ENCODE measurements at places on chromosomes 5 and 9. TPM values are rescaled to one million over a fixed set of nuclear protein-coding genes. Genes with fewer than 3 reads are reported as not detected.

GRCh38 chr9:1202512-1203280, 152.5 kb downstream of the DMRT2 start:
- DNase-seq: no peak

The FAM200C gene
- 1.2 TPM for total RNA-seq

DNA sequence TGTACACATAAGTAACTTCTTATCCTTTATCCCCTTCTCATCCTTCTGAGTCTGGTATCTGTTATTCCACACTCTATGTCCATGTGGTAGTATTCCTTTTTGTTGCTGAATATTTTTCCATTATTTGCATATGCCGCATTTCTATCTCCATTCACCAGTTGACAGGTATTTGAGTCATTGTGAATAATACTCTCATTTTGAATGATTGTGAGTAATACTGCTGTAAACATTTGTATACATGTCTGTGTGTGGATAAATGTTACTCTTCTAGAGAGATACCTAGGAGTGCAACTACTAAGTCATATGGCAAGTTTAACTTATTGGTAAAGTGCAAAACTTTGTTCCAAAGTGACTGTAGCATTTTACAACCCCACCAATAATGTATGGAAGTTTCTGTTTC, 15.6 kb downstream of the RIC1 start:
- no peak for DNase-seq

The TTC23L gene
- total RNA-seq: 1.5 TPM

DNA sequence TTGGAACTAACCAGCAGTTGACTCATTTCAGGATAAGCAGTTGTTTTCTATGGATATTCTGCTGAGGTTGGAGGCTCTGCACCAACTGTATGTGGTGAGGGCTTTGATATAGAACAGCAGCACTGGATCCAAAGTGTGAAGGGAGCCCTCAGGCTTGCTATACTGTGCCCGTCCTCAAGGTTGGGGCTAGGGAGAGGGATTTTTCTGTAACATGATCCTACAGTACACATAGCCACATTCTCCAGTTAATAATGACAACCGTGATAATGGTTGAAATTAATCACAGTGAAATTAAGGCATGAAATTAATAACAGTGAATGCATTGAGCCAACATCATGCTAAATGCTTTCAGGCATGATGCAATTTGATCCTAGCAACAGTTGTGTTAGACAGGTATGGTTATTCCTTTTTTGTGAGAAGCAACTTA, 36.7 kb downstream of the ARHGAP26 start:
- DNase-seq: peak; percentile 42

DNA sequence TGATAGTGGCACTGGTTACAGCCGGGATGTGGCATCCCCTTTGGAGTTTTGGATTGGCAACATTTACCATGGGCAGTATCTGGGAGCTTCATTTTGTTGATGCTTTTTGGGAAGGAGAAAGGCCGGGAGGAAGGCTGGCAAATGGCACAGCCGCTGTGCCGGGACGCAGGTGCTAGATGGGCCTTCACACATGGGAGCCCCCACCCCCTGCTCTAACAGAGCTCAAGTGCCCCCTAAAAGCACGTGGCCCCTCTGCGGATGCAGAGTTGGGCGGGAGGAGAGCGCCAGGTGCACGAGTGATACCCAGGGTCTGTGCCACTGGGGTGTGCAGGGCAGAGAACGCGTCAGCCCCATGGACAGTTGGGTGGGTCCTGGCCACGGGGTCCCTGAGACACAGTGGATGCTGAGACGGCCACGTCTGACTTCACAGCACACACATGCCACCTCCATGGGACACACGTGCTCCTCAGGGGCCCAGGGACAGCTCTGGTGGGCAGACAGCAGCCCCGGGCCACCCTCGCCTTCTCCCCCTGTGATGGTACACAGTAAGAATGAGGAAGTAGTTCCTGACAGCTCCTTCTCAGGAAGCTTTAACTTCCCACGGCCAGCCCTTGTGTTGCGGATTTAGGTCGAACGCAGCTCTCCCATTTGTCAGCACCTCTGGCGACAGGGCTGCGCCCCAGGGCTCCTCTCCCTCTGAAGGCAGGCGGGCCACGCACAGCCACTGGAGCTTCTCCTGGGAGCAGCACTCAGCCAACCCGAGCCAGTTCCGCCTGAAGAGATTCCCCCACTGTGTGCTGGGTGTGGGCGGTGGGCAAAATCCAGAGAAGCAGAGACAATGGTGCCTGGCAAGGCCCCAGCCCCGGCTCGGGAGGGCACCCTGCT, 10.8 kb downstream of the SLC9A3 start:
- DNase-seq: no peak

- DNase-seq: peak; percentile 68
Observed at GRCh38 chr9:35051069-35051967, 21.1 kb downstream of the VCP start.

The MEIKIN gene
- total RNA-seq: not detected

DNA sequence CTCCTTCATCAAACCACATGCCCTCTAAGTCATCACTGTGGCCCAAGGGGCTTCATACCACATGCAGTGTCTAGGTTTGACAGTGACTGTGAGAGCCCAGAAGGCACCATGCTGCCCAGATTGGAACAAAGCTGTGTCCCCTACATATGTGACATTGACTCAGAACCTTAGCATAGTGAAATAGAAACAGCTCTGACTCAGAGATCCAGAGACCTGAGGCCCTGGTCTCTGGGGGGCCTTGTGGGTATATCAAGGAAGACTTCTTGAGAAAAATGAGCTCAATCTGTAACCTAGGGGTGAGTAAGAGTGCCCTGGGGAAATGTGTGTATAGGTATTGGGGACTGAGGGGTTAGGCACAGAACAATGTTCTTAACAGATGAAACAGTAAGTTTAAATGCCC, 7.1 kb upstream of the ENTREP1 start:
- no peak for DNase-seq

The NR4A3 gene
- 0.58 TPM for total RNA-seq

GRCh38 chr5:96614110-96614691, 48.0 kb upstream of the CAST start:
- peak; percentile 52 for DNase-seq

GRCh38 chr5:173963867-173964441, 25.0 kb upstream of the C5orf47 start:
- DNase-seq: no peak

The BTNL9 gene
- 14.1 TPM for total RNA-seq

The C8G gene
- total RNA-seq: not detected

The KCNT1 gene
- total RNA-seq: 12.9 TPM

The JMY gene
- 31.9 TPM for total RNA-seq

- peak; percentile 65 for DNase-seq
Observed at GRCh38 chr5:151155775-151156506, 1.6 kb downstream of the ANXA6 start.

DNA sequence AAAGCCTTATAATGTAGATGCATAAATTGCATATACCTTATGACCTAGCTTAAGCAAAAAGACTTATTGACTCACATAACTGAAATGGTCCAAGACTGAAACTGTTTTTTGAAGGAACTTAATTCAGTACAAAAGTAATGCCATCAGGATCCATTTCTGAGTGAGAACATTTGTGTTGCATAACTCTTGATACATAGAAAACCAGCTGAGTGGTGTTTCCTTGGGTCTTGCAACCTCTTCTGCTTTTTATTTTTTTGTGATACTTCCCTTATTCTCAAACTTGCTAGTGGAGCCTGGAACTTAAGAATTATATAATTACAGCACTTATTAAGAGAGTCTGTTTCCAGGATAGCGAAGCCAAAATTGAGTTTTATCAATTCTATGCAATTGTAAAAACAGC, 272.0 kb downstream of the MAN2A1 start:
- DNase-seq: no peak

DNA sequence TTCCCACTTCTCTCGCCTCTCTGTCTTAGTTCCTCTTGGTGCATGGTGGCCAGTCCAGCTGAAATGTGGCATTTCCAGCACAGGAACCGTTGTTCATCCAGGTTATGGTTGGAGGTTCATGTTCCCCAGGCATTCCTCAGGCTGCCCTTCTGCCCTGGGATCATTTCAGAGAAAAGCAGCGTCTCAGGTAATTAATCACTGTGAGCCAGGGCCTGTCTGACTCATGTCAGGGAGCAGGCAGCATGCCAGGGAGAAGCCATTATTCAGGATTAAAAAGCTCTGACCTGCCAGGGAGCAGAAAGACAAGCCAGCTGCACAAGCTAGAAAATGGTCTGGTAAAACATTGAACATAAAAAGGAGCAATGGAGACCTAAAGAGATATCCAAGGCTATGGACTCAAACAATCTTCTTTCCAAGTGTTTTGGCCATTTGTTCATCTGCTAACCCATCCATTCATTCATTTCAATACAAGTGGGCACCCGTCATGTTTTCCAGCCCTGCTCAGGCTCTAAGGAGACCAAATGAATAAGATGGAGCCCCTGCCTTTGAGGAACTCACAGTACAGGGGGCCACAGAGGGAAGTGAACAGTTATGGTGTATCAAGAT, 241.4 kb downstream of the DRD1 start:
- no peak for DNase-seq

DNA sequence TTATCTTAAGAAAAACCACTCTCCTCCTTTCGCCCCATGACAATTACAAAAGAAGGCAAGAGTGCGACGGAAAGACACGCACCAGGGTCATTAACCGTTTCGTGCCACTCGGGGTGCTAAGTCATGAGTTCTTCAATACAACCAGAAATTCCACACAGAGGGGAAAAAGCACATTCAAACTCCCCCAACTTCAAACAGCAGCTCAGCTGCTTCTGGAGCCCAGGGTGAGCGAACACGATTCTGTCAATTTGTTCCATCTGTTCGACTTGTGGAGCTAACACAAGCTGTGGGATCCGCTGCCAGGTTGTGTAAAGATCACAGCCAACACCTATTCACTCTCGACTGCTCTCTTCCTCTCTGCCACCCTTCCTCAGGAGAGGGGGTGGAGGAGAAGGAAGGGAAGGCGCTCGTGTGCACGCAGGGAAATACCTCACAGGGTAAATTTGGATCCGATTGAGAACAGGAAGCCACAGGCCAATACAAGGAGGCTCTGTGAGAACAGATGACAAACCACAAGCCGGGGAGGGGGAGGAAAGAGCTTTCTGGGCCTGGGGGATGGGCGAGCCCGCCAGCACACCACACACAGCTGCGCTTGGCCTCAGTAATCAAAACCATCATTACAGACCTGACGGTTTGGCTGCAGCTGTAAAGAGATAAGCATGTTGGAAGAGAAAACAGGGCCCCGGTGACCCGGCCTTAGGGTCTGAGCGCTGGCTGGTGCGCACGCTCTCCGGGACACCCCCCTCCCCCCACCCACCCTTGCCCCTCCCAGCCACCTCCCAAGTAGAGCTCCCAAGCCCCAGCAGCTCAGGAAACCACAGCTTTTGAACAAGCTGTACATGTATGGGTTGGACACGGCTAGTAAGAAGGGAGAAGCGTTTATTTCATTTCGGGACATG, 54.3 kb downstream of the PTCH1 start:
- DNase-seq: peak; percentile 74

The RUSC2 gene
- total RNA-seq: 34.8 TPM

DNA sequence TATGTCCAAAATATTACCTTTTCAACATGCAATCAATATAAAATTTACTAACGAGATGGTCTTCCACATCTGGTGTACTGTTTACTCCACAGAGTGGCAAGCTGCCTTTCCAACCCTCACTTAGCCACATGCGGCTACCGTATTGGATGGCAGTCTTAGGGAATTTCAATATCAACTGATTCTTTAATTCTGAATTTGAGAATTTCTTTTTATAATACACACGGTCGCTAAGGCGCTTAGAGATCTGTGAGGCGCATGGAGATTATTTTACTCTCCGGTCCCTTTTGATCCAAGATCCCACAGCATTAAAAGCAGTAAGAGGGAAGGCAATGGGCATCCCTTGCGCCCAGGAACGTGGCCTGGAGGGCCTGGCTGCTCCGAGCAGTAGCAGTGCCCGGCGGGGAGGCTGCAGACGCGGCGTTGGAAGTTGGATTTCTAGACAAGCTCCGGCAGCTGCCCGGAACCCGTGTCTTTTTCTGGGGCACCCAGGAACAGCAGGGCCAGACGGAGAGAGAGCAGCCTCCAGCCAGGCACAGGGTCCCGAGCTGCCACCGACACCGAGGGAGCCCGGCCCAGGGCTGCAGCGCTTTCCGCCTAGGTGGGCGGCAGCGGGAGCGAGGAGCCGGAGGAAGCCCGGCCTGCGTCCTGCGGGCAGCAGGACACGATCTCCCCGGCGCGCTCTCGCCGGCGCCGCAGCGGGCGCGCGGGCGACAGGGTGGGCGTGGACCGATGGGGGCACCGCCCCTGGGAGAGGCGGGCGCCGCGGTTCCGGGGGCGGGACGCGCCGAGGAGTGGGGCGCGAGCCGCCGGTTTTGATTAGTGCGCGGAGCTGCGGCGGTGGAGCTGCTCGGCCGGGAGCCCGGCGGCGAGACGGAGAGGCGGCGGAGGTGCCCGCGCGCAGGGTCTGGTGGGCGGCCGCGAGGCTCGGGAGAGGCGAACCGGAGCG, at the start of gene UGCG:
Gene UGCG, plus strand, starts transcription at position 819 of the 946 bp plus-strand sequence. CDS start 402 bp downstream, outside the sequence.
- peak; percentile 92 for DNase-seq

The ADAMTS2 gene
- total RNA-seq: 41.5 TPM

DNA sequence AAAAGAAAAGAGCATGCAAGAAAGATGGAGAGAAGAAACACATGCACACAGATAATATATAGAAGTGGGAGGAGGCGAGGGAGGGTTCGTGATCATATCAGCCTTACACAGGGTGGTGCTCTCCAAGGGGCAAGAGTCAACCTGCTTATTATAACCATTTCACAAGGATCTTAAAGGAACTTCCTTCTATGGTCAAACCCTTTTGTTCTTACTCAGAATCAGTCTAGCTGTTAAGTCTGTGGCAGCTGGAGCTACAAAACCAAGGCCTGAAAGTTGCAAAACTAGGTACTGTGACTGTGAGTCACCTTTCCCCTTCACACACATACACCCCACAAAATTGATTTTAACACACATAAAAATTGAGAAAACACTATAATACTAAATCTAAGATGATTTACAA, 18.5 kb upstream of the ERMP1 start:
- no peak for DNase-seq

DNA sequence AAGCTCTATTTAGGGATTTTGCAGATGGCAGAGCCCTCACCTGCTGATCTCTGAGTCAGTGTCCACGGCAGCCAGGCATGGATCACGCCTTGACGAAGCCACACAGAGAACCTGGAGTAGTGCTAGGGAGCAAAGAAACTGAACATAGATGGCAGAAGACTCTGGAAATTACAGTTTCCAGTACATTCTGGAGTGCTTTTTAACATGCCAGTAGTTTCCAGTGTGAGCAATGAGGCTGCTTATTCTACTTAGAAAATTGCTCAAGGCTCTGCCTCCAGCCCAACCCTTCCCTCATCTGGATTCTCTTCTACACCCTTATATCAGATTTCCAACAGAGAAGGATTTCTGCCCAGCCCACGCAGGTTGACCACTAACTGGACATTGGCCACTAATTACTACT, 203.3 kb downstream of the ADAMTS12 start:
- no peak for DNase-seq

The WDR5 gene
- total RNA-seq: 13.6 TPM

GRCh38 chr9:99666571-99666970, 155.1 kb upstream of the NR4A3 start:
- DNase-seq: peak; percentile 18

- no peak for DNase-seq
Observed at GRCh38 chr5:135276151-135276550, 122.9 kb downstream of the MACROH2A1 start.
